Stimulated activated CD4-positive, alpha-beta T cell treated with anti-CD3 and anti-CD28 coated beads, Interleukin-12 subunit alpha, Interleukin-12 subunit beta, amount 100 ng/mL, for 48 hours (primary cell): ENCODE measurements at places on chromosomes 1 and 21.

GRCh38 chr21:41368735-41369104, 6.9 kb downstream of the MX2 start:
- no peak for DNase-seq

GRCh38 chr1:32773018-32773763, 44.0 kb downstream of the YARS1 start:
- DNase-seq: peak; percentile 59

GRCh38 chr1:170145770-170146676, at the start of gene NTMT2:
TSS of gene NTMT2 (plus strand) at chr1:170145959. CDS start at chr1:170146108, 149 bp downstream.
- DNase-seq: no peak

- no peak for DNase-seq
These were observed 22.5 kb upstream of the RC3H1 start for GRCh38 chr1:174044418-174045222.

- no peak for DNase-seq
These were observed 11.2 kb upstream of the H3-3A start for GRCh38 chr1:226051365-226051764.
